ENCODE measurements at places on chromosomes 1 and 21. TPM values are rescaled to one million over a fixed set of nuclear protein-coding genes. Genes with fewer than 3 reads are reported as not detected.

The CACHD1 gene
- total RNA-seq = 10.0 TPM

The HES3 gene
- not detected for total RNA-seq

The C1orf52 gene
- total RNA-seq = 12.5 TPM

The CRP gene
- not detected for total RNA-seq

The NECTIN4 gene
- total RNA-seq = 0.69 TPM

The VCAM1 gene
- total RNA-seq = not detected

The TMEM200B gene
- 2.8 TPM for total RNA-seq

The HCRTR1 gene
- total RNA-seq = not detected

The CHIA gene
- not detected for total RNA-seq

The FMO2 gene
- total RNA-seq = under 0.01 TPM

The IL6R gene
- total RNA-seq = 47.0 TPM

The MMP23B gene
- total RNA-seq = under 0.01 TPM

The LRRIQ3 gene
- 0.36 TPM for total RNA-seq

The HSF2BP gene
- total RNA-seq = 1.0 TPM

The C1orf174 gene
- total RNA-seq = 18.6 TPM

The PDZK1 gene
- 0.31 TPM for total RNA-seq

The LENEP gene
- total RNA-seq = 1.7 TPM

The TMEM51 gene
- 31.3 TPM for total RNA-seq

Data from melanocyte of skin (primary cell).